ENCODE measurements at places on chromosomes 13 and 19.
A peak's percentile ranks its signal among the peaks of the same experiment; 100 is the strongest.

- no peak for DNase-seq
Measured at GRCh38 chr19:2309734-2310362, 1.9 kb upstream of the LINGO3 start.

DNA sequence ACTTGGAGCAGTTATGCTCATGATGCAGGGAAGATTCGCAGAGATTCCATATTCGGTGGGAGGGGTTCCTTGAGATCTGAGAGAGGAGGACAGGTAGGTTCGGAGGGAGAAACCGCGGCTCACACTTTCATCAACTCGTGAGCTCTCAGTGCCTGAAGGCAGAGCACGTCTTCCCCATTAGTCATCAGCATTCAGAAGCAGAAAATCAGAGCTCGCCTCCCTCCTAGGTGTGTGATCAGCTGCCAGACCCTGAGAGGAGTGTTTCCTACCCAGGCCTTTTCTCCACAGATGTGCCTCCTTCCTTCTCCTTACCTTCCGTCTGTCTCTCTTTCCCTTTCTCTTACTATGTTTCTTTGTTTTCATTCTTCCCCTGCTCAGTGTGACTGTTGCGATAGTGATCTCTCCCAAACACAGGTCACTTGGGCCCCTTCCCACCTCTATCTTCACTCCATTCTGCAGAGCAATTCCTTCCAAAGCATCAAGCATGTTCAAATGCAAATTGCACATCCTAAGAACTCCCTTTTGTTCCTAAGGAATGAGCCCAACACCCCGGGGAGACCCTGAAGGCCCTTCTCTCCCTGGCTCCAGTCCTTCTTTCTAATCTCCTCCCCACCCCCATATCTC lies 389.5 kb downstream of the UQCRFS1 start:
- DNase-seq: no peak

GRCh38 chr19:49814010-49814409 lies 918 bp upstream of the FUZ start:
- DNase-seq: no peak

GRCh38 chr13:101202590-101202989 lies 213.7 kb downstream of the NALCN start:
- no peak for DNase-seq

DNA sequence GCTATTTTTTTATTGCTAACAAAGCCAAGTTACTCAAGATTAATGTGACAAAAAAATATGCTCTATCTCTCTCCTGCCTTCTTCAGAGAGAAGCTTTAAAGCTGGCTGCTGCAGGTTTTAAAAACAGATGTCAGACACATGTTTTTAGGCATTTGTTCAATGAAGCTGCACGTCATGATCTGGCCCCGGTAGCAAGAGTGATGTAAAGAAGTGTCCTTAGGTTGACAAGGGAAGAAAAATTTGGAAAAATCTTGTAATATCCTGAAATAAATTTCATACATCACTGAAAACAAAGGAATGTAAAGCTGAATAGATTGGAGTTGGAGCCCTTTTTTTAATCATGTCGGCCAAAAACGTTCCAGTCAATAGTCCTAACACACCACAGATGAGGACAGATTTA lies 531.4 kb upstream of the NBEA start:
- no peak for DNase-seq

DNA sequence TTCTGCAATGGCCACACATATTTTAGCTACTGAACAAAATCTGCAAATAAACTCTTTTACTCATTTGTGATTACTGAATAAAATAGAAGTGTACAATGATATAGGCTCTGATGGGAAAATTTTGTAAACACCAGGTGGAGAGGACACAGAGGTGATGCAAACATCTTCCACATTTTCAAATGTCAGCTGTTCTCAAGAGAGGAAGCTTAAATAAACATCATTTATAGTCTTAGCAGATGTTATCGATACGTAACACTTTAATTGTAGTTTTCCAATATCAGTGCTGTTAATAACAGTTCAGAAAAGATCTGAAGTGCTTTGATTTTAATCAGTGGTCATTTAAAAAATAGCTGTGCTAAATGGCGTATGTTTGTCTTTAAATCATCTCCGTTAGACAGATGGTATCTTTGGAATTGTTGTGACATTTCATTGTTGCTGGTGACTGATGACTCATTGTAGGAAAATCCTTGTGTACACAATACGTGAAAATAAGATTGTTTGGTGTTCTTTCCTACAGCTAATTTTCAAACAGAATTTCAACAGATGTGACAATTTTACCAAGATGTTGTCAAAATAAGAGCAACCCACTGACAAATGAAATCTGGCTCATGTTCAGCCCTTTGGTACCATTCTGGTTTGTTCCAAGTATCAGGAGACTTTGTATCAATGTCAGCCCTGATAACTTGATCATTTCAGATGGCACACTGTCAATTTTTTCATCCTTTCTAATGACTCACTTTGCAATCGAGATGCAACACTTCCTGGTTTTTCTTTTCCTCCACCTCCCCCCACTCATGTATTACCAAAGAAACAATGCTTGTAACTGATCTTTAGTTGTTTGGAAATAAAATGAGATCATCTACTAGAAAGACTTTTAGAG lies 516.0 kb downstream of the DCT start:
- DNase-seq: no peak

- no peak for DNase-seq
Measured at GRCh38 chr13:102710261-102710679, 15.4 kb upstream of the METTL21C start.

DNA sequence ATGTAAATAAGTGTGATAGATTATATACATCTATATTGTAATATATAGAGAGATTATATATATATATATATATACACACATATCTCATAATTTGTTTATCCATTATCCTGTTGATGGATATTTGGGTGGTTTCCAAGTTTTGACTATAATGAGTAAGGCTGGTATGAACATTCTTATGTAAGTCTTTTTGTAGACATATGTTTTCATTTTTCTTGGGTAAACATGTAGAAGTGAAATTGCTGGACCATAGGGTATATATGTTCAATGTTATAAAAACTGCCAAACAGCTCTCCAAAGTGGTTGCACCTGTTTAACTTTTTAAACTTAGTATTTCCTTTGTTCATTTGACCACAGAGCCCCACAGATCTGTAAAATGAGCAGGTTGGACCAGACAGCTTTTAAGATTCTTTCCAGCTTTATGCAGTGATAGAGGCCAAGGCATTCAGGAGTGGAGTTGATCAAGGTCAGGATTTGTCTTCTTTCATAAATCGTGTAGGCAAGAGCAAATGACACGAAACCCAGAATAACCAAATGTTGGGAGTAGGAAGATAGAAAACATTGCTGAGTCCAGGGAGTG lies 21.7 kb upstream of the KATNAL1 start:
- DNase-seq: no peak

DNA sequence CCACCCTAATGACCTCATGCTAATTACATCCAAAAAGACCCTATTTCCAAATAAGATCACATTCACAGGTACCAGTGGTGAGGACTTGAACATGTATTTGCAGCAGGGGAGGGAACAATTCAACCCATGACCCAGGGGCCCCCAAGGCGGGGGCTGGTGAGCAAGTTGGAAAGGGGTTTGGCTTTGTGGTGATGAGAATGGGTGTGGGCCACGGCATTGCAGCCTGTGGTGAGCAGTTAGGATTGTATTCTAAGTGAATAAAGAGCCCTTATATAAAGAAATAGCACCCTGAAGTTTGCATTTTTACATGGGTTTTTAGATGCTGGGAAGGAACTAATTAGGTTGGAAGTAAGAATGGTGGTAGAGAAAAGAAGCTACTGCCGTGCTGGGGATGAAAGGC lies 694.2 kb downstream of the EFNB2 start:
- DNase-seq: no peak

GRCh38 chr19:8022275-8022674 lies 16.8 kb upstream of the ELAVL1 start:
- no peak for DNase-seq

DNA sequence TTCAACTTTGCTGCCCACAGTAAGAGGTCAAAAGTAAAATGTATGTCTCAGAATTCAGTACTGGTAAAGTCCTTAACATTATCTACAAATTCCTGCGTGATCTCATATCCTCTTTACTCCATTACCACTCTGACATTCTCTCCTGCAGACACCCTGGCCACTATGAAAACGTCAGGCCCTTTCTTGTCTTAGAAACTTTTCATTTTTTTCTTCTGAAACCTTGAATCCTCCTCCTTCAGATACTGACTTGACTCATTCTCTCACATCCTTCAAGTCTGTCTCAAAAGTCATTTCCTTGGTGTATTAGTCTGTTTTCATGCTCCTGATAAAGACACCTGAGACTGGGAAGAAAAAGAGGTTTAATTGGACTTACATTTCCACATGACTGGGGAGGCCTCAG lies 262.3 kb downstream of the POU4F1 start:
- DNase-seq: no peak

DNA sequence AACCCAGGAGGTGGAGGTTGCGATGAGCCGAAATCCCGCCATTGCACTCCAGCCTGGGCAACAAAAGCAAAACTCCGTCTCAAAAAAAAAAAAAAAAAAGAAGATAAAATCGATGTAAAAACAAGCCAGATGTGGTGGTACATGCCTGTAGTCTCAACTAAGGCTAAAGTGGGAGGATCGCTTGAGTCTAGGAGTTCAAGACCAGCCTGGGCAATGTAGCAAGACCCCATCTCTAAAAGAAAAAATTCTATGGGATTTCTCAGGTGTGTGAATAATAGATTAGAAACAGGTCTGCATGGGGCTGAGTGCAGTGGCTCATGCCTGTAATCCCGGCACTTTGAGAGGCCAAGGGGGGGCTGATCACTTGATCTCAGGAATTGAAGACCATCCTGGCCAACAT lies 11.1 kb downstream of the PGPEP1 start:
- DNase-seq: no peak

GRCh38 chr19:13120031-13120430 lies 2.0 kb downstream of the NACC1 start:
- no peak for DNase-seq

DNA sequence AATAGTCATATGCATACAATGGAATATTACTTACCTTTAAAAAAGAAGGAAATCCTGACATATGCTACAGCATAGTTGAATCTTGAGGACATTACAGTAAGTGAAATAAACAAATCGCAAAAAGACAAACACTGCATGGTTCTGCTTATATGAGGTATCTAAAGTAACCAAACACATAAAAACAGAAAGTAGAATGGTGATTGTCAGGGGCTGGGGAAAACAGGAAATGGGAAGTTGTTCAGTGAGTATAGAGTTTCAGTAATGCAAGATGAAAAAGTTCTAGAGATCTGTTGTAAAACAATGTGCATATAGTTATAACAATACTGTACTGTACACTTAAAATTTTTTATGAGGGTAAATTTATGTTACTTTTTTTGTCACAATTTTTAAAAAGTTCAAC lies 219.4 kb downstream of the KLF5 start:
- no peak for DNase-seq

GRCh38 chr19:34241513-34242337 lies 12.6 kb upstream of the GARRE1 start:
- no peak for DNase-seq

DNA sequence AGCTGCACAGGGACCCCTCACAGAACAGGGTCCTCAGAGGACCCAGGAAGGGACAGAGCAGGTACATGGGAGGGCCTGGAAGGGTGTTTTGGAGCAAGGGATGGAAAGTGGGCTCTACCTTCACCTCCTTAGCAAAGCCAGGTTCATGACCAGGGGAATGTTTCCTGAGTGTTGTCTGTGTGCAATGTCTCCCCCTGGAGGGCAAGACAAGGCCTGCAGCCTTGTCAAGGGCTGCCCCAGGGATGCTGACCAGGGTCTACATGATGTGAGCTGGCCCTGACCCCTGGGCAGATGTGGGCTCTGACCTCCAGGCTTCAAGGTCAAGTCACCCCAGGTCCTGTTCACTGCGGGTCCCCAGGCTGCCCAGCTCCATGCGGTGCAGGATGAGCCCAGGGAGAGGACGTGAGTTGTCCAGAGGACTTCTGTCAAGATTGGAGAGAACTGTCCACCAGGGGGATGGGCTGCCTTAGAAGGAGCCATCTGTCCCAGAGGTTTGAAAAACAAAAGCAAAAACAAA lies 1.0 kb upstream of the CEACAM1 start:
- DNase-seq: peak; percentile 64

DNA sequence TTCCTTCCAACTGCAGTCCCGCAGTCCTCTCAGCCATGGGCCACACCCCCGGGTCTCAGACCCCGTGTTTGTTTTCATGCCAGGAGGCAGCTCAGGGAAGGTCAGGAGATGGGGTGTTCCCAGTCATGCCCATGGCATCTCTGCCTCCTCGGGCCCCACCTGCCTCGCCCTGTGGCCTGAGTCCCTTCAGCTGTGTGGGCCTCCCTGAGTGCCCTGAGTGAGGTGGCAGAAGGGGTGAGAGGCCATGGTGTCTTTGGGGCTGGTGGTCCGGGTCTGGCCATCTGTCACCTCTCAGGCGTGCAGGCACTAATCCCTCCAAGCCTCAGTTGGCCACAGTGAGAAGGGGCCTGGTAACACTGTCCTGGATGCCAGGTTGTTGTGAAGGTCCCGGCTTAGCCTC lies 10.9 kb upstream of the KDM4B start:
- DNase-seq: no peak

DNA sequence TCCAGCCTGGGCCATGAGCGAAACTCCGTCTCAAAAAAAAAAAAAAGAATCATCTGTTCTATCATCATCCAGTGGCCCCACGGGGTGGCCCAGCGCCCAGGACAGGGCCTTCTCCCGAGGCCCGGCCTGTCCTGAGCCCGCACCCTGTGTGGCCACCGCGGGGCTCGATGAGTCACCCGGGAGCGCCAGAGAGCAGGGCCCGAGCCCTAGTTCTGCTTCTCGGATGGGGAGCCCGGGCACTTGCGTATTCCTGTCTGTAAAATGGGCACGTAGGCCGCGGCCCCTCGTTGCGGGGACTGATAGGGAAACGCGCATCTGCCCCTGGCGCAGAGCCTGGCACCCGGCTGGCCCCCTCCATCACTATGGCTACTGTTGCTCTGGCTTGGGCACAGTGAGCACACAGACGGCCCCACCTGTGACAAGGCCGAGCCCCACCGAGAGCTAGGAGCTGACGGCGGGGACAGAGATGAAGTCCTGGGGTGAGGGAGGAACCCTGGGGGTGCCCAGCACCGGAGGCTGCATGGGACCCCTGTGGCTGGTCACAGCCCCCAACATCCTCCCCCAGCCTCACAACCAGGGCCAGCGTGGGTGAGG lies 21.3 kb upstream of the UQCR11 start:
- no peak for DNase-seq

DNA sequence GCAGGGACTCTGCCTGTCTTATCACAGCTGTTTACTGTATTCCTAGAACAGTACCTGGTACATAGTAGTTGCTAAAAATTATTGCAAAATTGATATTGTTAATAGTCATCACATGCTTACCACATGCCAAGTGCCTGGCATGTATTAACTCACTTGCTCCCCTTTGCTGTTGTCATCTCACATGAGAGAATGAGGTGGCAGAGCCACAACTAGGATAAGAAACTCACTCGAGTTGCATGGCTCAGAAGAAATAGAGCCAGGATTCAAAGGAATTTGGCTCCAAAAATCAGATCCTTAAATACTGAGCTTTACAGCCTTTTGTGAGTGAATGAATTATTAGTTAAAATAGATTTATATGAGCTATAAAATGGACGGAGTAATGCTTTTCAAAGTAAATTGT lies 42.6 kb downstream of the B3GLCT start:
- DNase-seq: no peak
